ENCODE measurements at places on chromosomes 4 and X. TPM values are rescaled to one million over a fixed set of nuclear protein-coding genes. Genes with fewer than 3 reads are reported as not detected.

Gene MMRN1
- total RNA-seq: not detected

Gene PCYT1B
- 17.1 TPM for total RNA-seq

Gene PAGE4
- total RNA-seq: not detected

Gene ZNF275
- total RNA-seq: 16.0 TPM

Gene IL9R
- total RNA-seq: not detected

Gene PAGE2B
- total RNA-seq: not detected

- no peak overlapping the region for H3K4me3 ChIP-seq
- H3K4me1 ChIP-seq: no peaks in the 10 kb centered on the region
- DNase-seq: no peak
- no peaks in the 10 kb centered on the region for H3K27me3 ChIP-seq
These were observed 241.1 kb upstream of the TLL1 start for GRCh38 chr4:165631912-165632311.

GRCh38 chr4:150164956-150165629, 86.8 kb downstream of the DCLK2 start:
- H3K36me3 ChIP-seq: peaks cover 26% of the 10 kb centered on the region
- H3K27ac ChIP-seq: peak overlapping the region; percentile 72
- H3K27me3 ChIP-seq: no peaks in the 10 kb centered on the region
- H3K4me3 ChIP-seq: no peak overlapping the region
- no peak for DNase-seq

DNA sequence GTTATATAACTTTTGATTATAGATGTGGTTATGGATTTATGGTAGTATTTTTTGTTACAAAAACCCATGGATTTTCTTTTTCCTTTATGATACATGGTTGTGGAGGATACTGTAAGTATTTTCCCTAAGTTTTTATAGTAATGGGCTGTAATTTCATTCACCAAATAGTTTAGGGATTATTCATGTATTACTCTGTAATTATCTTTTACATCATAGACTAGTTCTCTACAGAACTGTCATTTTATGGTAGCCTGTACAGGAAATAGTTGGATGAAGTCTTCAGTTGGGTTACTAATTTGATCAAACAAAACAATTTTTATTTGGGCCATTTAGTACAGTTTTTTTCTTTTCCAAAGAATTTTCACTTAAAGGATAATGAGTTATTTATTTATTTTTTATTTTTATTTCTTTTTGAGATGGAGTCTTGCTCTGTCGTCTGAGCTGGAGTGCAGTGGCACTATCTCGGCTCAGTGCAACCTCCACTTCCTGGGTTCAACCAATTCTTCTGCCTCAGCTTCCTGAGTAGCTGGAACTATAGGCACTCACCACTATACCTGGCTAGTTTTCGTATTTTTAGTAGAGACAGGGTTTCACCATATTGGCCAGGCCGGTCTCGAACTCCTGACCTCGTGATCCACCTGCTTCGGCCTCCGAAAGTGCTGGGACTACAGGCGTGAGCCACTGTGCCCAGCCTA, 42.1 kb downstream of the RBPJ start:
- no peaks in the 10 kb centered on the region for H3K27me3 ChIP-seq
- H3K27ac ChIP-seq: no peak overlapping the region
- no peaks in the 10 kb centered on the region for H3K36me3 ChIP-seq
- no peak overlapping the region for H3K4me3 ChIP-seq

DNA sequence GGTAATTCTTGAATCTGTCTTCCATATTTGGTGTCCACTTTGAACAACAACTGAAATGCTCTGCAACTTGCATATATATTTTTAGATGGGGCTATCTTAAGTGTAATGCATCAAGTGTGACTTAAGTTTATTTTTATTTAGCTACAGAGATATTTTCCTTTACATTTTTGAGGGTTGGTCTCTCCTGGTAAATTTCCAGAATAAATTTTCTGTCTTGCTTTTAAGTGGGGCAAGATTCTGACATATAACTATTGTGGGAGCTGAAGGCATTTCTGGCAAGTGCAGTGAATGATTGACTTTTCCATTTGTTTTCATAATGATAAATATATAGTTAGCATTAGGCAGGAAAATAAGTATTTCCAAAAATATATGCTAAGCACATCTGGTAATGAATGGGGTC, 18.8 kb downstream of the UNC5C start:
- DNase-seq: no peak
- no peaks in the 10 kb centered on the region for H3K27me3 ChIP-seq
- H3K36me3 ChIP-seq: peaks cover 7% of the 10 kb centered on the region
- H3K4me3 ChIP-seq: no peak overlapping the region
- H3K27ac ChIP-seq: peak overlapping the region; percentile 48
- H3K4me1 ChIP-seq: peaks cover 66% of the 10 kb centered on the region

- H3K4me1 ChIP-seq: peaks cover 29% of the 10 kb centered on the region
- no peaks in the 10 kb centered on the region for H3K27me3 ChIP-seq
- DNase-seq: no peak
- H3K4me3 ChIP-seq: no peak overlapping the region
These were observed 15.4 kb downstream of the TMPRSS11E start for GRCh38 chr4:68462691-68463090.

GRCh38 chrX:1224954-1225353, 12.5 kb upstream of the CRLF2 start:
- no peaks in the 10 kb centered on the region for H3K27me3 ChIP-seq
- H3K4me1 ChIP-seq: peaks cover 2% of the 10 kb centered on the region
- DNase-seq: no peak
- H3K36me3 ChIP-seq: no peaks in the 10 kb centered on the region
- H3K4me3 ChIP-seq: no peak overlapping the region

- DNase-seq: no peak
- H3K4me3 ChIP-seq: no peak overlapping the region
- H3K4me1 ChIP-seq: no peaks in the 10 kb centered on the region
- H3K36me3 ChIP-seq: no peaks in the 10 kb centered on the region
These were observed 184.7 kb upstream of the NDP start for GRCh38 chrX:44157858-44158257.

GRCh38 chrX:72540318-72540717, 32.3 kb downstream of the HDAC8 start:
- DNase-seq: no peak
- H3K4me3 ChIP-seq: no peak overlapping the region
- no peaks in the 10 kb centered on the region for H3K4me1 ChIP-seq
- peaks cover 2% of the 10 kb centered on the region for H3K36me3 ChIP-seq
- no peaks in the 10 kb centered on the region for H3K27me3 ChIP-seq

- DNase-seq: no peak
- no peaks in the 10 kb centered on the region for H3K36me3 ChIP-seq
- H3K27me3 ChIP-seq: no peaks in the 10 kb centered on the region
- no peak overlapping the region for H3K4me3 ChIP-seq
- H3K27ac ChIP-seq: no peak overlapping the region
These were observed 4.4 kb downstream of the ANK2 start for GRCh38 chr4:113053883-113054282.

GRCh38 chr4:165209796-165210195, 2.4 kb downstream of the KLHL2 start:
- H3K4me1 ChIP-seq: peaks cover 26% of the 10 kb centered on the region
- no peaks in the 10 kb centered on the region for H3K36me3 ChIP-seq
- H3K27me3 ChIP-seq: peaks cover 21% of the 10 kb centered on the region
- no peak for DNase-seq
- H3K4me3 ChIP-seq: no peak overlapping the region
